ENCODE measurements at places on chromosomes 2 and 18.

DNA sequence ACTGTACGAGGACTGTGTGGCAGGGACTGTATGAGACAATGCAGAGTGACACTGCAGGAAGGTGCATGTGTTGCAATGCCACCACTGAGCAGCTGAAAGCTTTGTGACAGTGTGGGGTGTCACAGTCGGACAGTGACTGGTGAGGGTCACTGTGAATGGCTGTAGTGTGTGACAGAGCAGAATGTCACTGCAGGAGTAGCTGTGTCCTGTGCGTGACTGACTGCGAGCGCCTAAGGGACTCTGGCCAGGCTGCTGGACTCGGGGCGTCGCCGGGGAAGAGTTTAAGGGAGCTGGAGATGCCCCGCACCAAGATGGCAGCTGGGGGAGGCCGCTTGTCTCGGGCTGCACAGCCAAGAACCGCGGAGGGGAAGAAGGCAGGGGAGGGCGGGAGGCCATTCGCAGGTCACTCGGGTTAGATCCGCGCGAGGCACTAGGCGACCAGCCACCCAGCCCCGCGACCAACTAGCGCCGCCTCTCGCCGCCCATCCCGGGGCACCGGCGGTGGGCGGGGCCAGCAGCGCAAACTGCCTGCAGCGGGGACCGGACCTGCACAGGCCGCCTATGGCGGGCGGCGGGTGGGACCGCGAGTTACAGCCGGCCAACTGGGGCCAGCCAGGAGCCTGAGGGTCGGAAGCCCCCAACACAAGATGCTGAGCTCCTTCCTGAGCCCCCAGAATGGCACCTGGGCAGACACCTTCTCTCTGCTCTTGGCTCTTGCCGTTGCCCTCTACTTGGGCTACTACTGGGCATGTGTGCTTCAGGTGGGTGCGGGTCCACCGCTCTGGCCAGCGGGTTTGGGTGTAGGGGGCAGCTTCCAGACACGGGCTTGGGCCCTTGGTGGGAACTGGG is at the start of gene ABHD1:
ABHD1 (plus strand) TSS at position 514 of the 849 bp plus-strand sequence; CDS start at position 648, 134 bp downstream.
- DNase-seq = peak; percentile 43

DNA sequence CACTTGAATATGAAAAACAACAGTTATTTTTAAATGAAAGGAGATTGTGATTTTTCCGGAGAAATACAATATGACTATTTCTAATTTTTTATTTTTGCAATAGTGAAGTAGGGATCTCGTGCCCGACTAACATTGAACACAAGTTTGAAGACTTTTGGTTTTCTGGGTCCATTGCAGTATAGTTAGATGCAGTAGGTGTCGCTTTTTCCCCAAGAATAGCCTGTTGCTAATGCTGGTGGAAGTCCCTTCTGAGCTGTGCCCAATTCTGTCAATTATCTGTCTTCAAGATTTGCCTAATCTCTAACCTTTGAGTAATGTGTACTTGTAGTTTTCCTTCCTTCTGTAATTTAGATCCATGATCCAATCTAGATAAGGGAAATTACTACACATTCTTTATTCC is 36.5 kb downstream of the SEMA4F start:
- peak; percentile 4 for DNase-seq

DNA sequence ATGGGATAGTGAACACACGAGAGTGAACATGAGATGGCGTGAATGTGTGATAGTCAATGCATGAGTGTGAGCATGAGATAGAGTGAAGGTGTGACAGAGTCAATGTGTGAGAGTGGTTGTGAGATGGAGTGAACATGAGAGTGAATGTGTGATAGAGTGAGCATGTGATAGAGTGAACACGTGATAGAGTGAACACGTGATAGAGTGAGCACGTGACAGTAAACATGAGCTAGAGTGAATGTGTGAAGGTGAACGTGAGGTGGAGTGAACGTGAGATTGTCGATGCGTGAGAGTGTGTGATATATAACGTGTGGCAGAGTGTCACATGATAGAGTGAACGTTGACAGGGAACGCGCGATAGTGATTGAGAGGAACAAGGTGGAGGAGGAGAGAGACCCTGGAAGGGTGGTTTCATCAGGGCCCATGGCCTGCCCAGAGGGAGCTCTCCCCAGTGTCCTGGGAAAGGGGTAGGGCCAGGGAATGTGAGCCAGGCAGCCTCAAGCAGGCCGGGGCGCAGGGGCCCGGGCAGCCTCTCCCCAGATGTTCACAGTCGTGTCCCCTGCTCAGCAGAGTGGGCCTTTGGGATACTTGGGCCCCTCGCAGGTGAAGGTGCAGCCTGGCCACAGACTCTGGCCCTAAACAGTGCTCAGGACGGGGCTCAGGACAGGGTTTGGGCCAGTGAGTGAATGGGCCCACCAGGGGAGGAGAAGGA is 516.9 kb downstream of the EIPR1 start:
- no peak for DNase-seq

- DNase-seq = no peak
Measured at GRCh38 chr2:40666398-40666797, 214.5 kb upstream of the SLC8A1 start.

DNA sequence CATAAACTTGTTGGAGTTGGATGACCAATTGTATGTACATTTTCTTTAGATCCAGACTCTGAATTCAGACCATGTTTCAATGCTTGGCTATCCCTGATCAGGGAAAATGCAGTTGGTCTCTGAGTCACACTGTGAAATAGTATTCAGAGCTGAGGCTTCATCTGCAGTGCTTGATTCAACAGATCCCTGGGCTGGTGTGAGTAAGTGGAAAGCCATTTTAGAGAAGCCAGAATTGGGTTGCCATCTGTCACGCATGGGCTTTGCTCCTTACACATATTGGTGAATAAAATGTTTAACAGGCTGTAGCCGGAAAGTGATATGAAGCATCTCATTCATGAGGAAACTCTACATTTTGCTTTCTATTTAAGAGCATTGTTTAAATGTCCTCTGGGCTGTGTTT is 50.0 kb upstream of the ACYP2 start:
- DNase-seq = no peak

Data from activated T-cell treated with anti-CD3 and anti-CD28 coated beads for 24 hours (primary cell).